ENCODE measurements at places on chromosomes 3 and 15.

GRCh38 chr3:47318916-47319315 is 36.2 kb downstream of the KLHL18 start:
- no peak for DNase-seq

GRCh38 chr15:80168421-80168820 is 15.6 kb downstream of the FAH start:
- DNase-seq: no peak

- no peak for DNase-seq
Measured at GRCh38 chr3:174325834-174326700, 533.1 kb upstream of the NAALADL2 start.

GRCh38 chr3:8486936-8487335 is 14.7 kb upstream of the LMCD1 start:
- no peak for DNase-seq

DNA sequence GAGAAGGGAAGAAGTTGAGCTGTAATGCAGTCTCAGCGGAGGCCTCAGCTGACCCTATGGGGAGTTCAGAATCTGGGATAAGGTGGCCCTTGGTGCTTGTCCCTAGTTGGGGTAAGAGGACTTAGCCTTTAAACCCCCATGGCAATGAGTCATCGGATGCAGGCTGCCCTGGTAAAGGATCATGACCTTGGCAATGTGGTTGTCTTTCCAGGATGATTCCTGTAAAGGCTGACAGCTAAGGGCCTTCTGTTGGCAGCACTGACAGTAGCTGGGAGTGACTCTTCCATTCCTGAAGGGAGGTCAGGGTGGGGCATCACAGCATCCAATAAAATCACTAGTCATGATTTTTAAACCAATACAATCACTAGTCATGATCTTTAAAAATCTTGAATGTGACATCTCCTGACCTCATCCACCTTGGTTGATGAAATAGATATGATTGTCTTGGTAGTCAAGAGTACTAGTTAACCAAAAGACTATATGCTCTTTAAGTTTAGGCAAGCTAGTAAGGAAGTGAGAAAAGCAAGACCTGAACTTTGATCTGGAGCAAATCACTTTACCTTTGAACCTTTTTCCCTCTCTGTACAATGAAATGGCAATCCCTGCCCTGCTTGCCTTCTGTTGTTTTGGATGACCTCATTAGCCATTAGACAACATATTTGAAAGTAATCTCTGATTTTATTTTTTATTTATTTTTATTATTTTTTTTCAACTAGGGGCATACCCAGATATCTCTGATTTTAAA is 71.3 kb upstream of the CACNA1D start:
- DNase-seq: no peak

- DNase-seq: no peak
Measured at GRCh38 chr15:56272454-56272853, 28.8 kb upstream of the RFX7 start.

GRCh38 chr3:126954141-126954842 is 28.6 kb upstream of the PLXNA1 start:
- no peak for DNase-seq

DNA sequence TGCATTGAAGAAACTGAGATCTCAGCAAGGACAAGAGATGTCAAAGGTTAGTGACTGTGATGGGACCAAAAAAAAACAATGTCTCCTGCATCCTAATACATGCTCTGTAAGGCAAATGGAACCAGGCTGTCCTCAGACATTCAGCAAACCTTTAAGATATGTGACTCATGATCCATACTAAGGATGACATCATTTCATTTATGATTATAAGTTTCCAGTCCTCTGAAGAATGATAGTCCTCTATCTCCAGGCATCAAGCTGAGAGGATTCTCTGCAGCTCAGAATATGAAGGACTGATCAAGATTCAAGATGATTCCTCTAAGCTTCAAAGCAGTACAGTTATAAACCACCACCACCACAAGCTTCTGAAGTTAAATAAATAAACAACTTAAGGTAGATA is 47.6 kb downstream of the SSR3 start:
- no peak for DNase-seq

- DNase-seq: no peak
Measured at GRCh38 chr15:101521069-101521468, 31.6 kb upstream of the PCSK6 start.

DNA sequence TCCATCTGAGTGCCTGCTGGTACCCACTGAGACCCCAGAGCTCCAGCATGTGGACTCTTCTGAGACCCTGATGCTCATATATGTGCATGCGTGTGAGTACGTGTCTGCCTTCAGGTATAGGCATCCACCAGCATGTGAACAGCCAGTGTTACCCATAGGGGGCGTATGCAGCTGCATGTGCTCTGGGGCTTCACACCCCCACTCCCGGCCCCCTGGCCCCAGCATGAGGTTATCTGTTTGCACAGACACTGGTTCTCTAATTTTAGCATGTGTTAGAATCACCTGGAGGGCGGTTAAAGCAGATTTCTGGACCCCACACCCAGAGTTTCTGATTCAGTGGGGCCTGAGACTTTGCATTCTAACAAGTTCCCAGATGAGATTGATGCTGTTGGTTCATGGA is 824 bp upstream of the CILP start:
- DNase-seq: peak; percentile 40

DNA sequence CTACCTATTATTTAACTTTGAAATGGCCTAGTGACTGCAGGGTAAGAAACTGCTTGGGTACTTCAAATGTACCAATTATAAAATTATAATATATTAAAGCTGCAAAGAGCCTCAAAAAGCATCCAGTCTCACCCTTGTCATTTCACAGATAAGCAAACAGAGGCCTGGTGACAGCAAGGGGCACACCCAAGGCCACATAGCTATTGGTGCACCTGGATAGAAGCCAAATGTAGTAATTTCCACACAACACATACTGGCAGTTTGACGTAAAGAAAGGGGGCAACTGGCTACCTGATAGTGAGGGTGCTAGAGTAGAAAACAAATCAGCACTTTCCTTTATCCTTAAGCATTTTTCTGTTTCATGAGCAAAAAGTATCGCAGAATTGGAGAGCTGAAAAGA is 51.1 kb downstream of the IFT57 start:
- no peak for DNase-seq

GRCh38 chr3:53038679-53039375 is 7.0 kb downstream of the SFMBT1 start:
- no peak for DNase-seq
